ENCODE measurements at places on chromosomes 13 and 19.

DNA sequence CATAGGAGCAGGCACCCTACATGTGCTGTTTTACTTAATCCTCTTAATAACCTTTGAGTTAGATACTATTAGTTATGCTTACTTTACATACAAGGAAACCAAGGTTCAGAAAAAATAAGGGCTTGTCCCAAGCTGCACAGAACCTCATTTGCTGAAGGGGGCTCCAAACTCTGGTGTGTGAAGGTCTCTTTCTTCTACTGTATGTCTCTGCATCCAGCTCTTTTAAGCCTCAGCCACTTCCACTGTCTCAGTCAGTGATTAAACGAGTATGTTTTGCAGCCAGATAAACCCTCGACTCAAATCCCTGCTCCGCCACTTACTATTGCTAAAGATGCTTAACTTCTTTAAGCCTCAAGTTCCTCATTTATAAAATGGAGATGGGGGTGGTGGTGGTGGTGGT, 112.4 kb upstream of the WASF3 start:
- DNase-seq: no peak

DNA sequence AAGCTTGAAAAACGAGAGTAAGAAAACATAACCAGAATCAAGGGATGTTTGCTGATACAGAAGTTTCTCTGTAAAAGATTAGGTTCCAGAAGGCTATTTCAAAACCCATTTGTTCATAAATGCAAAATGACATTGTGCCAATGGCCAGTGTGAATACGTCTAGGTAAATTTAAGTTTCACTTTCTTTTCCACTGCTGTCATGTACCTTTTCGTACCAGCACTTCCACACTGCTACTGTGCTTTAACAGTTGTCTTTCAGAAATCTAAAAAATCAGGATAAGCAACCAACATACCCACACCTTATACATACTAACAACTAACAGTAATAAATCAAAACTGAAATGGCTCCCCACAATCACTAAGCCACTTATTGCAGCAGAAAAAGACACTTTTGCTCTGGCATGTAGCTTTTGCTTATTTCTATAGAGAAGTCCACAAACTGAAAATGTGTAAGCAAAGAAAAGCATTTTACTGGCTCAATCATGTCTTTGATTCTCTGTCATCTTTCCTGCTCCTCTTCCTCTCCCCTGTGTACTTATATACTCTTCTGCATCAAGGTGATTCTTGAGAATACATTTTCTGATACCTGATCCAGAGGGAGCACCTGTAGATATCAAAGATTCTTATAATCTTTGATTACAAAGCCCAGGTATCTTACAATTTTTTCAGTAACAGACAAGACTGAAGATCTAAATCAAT, 34.3 kb downstream of the ELF1 start:
- peak; percentile 47 for DNase-seq

- DNase-seq: no peak
These were observed 860.3 kb downstream of the DIAPH3 start for GRCh38 chr13:59303433-59303832.

DNA sequence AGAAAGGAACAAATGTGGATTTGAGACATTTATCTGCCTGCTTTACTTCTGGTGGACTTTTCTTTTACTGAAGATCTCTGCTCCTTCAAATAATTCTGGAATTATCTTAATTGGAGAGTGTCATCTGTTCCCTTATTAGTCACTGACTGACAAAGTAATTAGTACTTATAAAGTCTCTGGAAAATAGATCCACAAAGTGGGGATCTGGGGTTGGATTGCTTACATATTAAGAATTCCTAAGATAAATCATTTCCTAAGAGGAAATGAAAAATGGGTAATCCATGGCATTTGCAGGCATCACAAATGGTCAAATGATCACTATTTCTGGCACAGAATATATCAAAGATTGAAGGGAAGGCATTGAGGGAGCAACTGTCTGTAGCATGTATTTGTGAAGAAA, 137.4 kb upstream of the SLITRK5 start:
- no peak for DNase-seq

DNA sequence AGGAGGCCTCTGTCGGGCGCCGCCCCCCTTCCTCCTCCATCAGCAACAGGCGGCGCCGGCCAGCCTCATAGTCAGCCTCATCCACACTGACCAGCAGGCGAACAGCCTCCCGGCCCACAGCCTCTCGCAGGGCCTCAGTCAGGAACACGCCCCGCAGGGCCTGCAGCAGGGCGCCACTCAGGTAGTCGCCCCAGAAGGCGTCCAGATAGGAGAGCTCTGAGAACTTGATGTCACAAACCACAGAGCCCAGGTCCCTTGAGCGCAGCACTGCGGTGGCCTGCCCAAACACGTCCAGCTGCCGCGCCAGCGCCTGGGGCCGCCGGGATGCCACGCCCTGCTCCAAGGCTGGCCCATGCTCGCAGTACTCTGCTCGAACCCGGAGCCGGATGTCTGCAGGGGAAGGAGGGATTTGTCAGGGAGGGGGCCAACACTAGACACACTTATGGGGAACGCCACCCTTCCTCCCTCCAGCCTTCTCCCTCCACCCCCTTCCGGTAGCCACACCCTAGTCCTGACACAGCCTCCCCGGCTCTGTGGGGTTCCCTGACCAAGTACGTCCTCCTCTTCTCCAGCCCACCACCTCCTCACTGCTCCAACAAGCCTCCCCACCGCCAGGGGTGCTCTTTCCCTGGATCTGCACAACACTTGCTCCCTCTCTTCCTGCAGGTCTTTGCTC, 17.9 kb downstream of the DEDD2 start:
- DNase-seq: peak; percentile 88

DNA sequence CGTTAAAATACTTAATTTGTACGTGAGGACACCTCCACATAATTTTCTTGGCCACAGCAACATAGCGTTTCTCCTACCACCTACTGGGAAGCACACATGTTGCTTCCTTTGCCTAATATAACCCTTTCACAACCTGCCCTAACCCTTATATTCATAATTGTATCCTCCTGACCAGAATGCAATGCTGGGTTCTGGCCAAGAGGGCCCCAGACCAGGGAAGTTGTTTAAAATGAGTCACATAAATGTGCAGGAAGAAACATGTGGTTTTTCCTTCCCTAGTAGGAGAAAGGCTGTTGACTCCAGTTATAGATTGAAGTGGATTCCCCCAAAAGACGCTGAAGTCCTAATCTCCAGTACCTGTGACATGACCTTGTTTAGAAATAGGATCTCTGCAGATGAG, 187.3 kb downstream of the NUFIP1 start:
- DNase-seq: no peak

DNA sequence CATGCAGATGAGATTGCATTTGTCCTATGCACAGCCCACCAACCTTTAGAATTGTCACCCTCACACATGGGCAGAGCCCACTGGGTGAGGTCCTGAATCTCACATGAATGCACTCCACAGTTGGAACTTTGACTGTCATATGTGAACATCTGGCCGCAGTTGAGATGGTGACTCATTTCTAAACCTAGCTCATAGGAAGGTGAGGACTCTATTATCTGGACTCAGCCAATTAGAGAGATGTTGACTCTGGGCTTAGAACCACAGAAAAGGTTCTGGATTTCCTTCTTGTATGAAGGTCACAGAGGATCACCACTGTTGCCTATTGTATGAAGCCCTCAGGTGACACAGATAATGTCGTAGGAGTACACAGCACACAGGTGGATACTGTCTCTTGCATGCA, 25.6 kb upstream of the ZNF681 start:
- peak; percentile 8 for DNase-seq

- DNase-seq: no peak
These were observed 99.6 kb downstream of the ZNF429 start for GRCh38 chr19:21604951-21605476.

- no peak for DNase-seq
These were observed 989 bp downstream of the NFILZ start for GRCh38 chr19:8631425-8631819.

DNA sequence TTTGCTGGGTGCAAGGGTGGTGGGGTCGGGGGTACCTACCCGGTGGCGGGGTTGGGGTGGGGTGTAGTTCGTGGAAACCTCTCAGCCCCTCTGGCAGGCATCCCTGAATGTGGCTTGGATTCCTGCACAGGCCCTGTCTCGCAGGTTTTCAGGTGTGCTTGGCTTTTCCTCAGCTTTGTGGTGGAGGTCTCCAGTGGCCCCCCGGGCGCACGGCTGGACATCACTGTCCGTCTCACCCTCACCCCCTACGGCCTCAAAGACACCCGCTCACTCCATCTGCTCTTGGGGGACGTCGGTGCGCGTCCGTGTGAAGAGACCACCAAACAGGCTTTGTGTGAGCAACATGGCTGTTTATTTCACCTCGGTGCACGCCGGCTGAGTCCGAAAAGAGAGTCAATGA, 44.3 kb downstream of the ZNF146 start:
- DNase-seq: no peak

GRCh38 chr19:28292822-28293500, 920.0 kb downstream of the UQCRFS1 start:
- DNase-seq: no peak

GRCh38 chr19:47726467-47726866, 13.2 kb downstream of the EHD2 start:
- no peak for DNase-seq

- DNase-seq: no peak
These were observed 17.4 kb downstream of the UFM1 start for GRCh38 chr13:38366954-38367645.

GRCh38 chr19:41586064-41586463, 10.1 kb downstream of the CEACAM21 start:
- DNase-seq: no peak

DNA sequence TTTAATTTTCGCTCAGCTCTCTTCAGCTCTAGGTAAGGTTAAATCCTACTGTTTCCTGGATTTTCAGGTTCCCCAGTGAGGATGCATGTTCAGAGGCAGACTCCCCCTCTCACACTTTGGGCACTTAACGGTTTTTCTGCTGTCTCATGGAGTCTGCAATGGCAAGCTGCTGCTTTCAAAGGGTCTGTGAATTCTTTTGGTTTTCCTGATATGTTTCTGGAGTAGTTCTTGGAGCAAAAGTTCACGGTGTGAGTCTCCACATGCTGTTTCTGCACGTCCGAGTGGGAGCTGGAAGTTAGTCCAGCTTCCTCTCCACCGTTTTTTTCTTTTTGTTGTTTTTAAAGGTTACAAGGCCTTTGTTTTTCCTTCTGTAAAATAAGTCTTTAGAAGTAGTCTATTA, 35.4 kb downstream of the DNAJC15 start:
- no peak for DNase-seq

- no peak for DNase-seq
These were observed 66.3 kb downstream of the ZIC5 start for GRCh38 chr13:99905224-99905623.

All from activated CD4-positive, alpha-beta T cell treated with anti-CD3 and anti-CD28 coated beads, Interleukin-2, Interleukin-6, amounts not matched to agents 100 ng/mL and 50 ng/mL, durations not matched to agents 16 hours and 8 hours (primary cell).